Stomach (tissue), 19 donors: ENCODE measurements at places on chromosomes 11 and 22.

DNA sequence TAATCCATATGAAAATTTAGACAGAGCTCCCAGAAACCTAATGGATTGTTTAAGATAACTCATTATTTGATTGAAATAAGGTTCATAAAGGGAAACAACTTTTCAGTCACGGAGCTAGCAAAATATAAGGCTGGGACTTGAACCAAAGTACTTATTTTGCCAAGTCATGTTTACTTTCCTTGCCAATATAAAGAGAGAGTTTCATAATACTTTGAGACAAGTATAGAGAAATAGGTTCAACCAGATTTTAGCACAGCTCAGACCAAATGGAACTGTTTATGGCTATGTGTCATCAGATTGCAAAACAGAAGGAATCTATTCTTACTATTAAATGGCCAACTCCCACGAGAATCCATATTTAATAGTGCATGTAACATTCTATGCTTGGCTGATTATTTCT lies 1517.5 kb upstream of the TENM4 start:
- no peak for DNase-seq

GRCh38 chr11:19559746-19560145 lies 152.9 kb upstream of the NAV2 start:
- DNase-seq = no peak

GRCh38 chr11:45089676-45090499 lies 56.6 kb upstream of the PRDM11 start:
- DNase-seq = peak; percentile 60

DNA sequence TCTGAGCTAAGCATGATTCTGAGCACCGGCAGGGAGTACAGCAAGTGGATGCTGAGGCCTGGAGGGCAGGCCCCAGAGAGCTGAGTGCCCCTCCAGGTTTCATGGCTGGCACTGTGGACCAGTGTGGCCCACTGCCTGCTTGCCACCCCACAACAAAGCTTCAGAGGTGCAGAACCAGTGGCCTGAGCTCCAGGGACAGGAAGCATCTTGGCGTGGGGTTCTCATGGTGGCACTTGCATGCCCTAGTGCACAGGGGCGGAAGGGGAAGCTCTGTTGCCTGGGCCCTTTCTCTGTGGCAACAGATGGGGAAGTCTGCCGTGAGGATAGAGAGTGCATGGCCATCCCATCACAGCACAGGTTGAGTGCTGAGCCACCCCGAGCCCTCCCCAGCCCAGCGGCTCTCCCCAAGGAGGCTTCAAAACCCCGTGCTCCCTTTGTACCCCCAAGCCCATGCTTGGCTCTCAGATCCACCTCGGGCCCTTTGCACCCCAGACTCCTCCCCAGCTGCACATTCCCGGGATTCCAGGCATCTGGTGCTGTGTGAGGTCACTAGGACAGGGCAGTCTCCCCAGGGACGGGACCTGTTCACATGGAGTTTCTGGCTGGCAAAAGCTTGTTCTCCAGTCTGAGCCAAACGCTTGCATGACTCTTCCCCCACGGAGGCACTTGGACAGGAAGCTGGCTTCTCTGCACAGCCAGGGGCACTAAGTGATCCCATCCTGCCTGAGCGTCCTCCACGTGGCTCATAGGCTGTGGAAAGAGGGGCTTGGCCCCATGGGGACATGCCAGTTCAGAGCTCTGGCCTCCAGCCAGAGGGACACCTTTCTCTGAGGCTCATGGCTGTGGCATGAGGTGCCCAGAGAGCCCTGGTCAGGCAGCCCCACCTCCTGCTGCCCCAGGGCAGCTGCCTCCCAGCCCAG lies 4.2 kb downstream of the SLC25A1 start:
- no peak for DNase-seq

DNA sequence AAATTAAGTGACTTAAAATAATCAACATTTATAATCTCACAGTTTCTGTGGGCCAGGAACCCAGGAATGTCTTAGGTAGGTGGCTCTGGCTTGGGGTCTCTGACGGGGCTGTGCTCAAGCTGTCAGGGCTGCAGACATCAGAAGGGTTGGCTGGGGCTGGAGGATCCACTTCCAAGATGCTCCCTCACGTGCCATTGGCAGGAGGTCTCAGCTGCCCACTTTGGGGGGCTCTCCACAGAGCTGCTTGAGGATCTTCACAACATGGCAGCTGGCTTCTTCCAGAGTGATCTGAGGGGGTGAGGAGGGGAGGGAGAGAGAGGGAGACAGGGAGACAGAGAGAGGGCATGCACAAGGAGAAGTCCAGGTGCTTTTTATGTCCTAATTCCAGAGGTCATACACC lies 18.1 kb downstream of the SLC2A11 start:
- no peak for DNase-seq

GRCh38 chr11:67699521-67699920 lies 25.1 kb upstream of the ALDH3B2 start:
- no peak for DNase-seq

DNA sequence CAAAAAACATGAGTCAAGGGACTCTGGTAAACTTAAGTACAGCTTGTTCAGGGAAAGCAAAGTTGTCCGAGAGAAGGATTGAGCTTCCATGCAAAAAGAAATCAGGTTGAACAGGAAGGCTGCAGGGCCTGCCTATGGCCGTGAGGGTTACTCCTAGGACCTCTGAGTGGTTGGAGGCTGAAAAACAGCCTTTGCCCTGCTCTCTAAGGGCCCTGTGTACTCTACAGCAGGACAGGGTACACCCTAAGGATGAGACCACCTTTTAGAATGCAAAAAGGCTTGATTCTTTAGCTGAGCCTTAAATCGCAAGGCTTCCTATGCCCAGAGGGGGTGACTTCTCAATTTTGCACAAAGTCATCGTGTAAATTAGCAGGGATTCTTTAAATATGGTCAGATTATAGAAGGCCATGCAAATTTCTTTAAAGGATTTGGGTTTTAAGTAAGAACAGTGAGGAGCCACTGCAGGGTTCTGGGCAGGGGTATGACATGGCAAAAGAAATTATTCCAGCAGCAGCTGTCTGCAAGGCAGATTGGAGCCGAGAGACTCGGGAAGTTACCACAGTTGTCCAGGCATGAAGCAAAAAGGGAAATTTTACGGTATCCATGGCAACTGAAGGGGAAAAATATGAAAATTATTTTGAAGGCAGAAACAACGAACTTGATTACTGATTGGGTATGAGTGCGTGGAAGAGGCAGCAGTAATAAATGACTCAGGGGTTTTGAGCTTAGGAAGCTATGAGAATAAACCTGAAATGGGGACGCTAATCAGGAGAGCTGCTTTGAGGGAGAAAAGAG lies 91.8 kb downstream of the FAM76B start:
- DNase-seq = no peak

- DNase-seq = no peak
Measured at GRCh38 chr11:26916805-26917204, 77.1 kb upstream of the FIBIN start.

DNA sequence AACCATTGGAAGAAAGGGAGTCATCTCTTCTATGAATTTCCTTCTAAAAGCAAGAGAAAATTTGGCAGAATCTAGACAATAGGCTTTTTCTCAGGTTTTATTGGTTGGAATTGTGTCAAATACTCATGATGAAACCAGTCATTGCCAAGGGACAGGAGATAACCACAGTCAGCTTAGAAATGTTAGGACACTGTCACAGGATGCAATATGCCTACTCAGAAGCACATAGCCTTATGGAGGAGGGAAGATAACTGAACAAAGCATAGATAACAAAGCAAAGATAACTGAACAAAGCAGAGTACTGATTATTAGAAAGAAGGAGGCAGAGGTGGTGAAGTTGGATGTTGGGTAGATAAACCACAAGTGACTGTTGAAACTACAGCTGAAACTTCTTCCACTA lies 303.5 kb upstream of the PDGFD start:
- no peak for DNase-seq

DNA sequence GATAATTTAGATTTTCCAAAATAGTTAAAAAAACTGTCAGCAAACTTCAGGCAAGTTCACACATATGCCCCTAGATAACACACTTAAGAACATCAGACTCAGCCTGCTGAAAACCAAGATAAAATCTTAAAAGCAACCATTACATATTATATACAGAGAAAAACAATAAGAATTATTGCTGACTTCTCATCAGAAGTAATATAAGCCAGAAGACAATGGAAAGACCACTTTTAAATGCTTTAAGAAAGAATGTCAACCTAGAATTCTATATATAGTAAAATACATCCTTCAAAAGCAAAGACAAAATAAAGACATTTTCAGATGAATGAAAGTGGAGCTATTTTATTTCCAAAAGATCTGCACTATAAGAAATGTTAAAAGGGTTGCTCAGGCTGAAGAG lies 37.8 kb upstream of the SC5D start:
- no peak for DNase-seq

DNA sequence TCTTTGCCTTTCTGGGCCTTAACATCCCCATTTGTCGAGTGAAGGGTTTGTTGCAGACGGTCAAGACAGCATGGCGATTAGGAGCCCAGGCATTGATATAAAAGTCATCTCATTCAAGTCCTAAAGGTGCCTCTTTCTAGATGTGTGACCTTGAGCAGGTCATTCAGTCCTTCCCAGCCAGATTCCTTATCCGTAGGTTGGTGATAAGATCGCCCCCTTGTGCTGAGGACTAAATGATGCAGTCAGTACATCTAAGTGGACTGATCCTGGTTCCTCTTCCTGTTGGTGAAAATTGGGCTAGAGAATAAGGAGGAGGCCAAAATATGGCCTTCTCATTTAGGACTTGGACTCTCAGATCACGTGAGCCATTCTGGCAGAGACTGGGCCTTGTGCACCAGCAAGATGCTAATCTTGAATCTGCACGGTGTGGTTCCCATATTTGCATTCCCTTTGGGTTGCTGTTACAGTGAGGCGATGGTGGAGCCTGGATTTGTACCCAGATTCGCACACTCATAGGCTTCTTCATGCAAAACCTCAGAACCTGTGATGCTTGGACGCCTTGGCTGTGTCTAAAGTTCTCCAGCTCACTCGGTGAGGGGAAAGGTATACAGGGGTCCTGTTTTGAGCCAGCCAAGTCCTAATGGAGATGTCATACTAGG lies 156.8 kb downstream of the MYO18B start:
- DNase-seq = no peak

DNA sequence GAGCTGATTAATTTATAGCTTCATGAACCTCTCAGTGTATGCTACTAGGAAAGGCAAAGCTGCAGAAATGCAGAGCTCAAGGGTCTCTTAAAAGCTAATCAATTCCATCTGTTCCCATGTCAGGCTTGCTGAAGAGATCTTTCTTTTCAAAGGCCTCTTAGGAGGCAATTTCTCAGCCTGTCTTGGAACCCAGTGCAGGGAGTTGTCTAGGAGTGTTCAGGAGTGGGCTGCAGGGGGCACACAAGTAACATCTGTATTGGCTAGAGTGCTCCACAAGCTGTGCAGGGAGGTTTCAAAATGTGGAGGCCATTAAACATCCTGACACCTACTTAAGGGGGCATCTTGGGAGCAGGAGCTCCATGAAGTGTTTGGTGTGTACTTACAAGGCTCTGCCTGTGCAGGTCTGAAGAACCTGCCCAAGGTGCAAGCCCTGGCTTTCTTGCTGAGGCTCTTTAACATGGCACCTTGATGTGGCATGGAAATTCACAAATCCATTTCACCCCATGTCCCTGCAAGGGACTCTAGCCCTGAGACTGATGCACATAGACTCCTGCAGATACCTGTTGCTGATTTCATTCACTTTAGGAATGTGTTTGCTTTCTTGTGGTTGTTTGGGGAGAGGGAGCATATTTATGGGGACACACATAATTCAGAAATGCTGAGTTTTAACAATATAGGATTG lies 134.7 kb downstream of the ME3 start:
- no peak for DNase-seq

DNA sequence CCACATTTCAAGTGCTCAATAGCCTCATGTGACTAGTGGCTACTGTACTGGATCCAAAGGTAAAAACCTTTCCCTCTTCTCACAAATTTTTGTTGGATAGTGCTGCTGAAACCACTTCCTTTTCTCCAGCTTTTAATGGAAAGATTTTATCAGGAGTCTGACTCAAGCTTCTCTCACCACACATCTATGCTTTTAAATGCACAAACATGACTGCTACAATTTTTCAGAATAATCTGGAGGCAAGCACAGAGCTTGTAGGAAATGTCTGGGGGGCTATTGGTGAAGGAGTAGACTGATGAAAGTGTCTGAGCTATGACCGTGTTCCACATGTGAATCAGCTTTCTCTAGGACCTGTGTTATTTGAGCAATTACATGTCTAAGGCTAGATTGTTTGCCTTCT lies 101.1 kb upstream of the FAT3 start:
- no peak for DNase-seq

GRCh38 chr11:38019072-38019775 lies 1421.2 kb upstream of the RAG2 start:
- no peak for DNase-seq

GRCh38 chr11:104705490-104706190 lies 192.6 kb downstream of the CASP12 start:
- DNase-seq = peak; percentile 71

DNA sequence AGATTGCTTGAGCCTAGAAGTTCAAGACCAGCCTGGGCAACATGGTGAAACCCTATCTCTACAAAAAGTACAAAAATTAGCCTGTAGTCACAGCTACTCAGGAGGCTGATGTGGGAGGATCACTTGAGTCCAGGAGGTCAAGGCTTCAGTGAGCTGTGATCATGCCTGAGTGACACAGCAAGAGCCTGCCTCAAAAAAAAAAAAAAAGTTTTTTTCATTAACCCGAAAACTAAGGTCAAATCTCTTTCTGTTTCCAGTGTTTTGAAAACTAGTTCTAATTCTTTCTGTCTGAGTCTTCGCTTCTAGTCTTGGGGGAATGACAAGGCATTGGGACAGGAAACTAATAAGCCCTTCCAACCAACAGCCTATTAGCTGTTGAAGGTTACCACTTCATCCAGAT lies 57.6 kb downstream of the LIF start:
- no peak for DNase-seq

DNA sequence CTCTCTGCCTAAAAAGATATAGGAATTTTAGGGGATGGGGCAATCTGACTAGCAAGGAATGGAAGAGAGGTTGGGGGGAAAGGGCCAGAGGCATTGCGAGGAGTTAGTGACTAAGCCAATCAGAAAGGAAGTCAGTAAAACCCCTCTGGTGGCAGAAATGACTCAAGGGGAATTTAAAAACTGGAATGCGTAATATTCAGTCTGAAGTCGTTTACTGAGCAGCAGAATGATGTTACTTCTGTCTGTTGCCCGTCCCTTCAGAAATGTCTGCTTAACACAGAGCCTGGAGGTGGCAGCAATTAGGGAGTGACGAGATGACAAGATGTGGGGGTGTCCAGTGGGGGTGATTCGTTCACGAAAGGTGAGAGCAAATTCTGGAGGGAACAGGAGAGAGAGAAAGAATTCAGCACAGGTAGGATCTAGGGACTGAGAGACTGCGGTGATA lies 107.7 kb upstream of the CLMP start:
- no peak for DNase-seq

- no peak for DNase-seq
Measured at GRCh38 chr11:23976841-23977271, 520.0 kb upstream of the LUZP2 start.

- DNase-seq = no peak
Measured at GRCh38 chr11:62400281-62400680, 18.6 kb upstream of the SCGB1A1 start.
